Stimulated activated CD4-positive, alpha-beta T cell treated with anti-CD3 and anti-CD28 coated beads, Interleukin-15, amount 100 ng/mL, for 1 hour (primary cell): ENCODE measurements at places on chromosomes 13 and 19.

DNA sequence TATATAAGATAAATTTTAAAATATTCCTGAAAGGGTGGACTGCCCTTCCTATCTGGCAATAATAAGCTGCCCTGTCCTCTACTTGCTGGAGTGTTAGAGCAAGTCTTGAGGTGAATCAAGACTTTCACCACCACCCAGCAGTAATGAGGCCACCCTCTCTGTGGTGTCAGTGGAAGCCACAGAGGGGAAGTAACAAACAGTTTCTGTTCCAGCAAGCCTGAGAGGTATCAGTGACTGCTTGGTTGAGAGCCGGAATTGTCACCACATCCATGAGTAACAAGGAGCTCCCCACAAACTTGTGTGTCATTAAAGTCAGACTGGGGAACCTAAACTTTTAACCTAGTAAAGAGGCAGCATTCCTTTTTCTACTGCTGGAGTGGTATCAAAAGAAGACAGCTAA lies 532.7 kb upstream of the SPRY2 start:
- no peak for DNase-seq

GRCh38 chr19:8611391-8611876 lies 919 bp upstream of the ADAMTS10 start:
- DNase-seq = no peak

DNA sequence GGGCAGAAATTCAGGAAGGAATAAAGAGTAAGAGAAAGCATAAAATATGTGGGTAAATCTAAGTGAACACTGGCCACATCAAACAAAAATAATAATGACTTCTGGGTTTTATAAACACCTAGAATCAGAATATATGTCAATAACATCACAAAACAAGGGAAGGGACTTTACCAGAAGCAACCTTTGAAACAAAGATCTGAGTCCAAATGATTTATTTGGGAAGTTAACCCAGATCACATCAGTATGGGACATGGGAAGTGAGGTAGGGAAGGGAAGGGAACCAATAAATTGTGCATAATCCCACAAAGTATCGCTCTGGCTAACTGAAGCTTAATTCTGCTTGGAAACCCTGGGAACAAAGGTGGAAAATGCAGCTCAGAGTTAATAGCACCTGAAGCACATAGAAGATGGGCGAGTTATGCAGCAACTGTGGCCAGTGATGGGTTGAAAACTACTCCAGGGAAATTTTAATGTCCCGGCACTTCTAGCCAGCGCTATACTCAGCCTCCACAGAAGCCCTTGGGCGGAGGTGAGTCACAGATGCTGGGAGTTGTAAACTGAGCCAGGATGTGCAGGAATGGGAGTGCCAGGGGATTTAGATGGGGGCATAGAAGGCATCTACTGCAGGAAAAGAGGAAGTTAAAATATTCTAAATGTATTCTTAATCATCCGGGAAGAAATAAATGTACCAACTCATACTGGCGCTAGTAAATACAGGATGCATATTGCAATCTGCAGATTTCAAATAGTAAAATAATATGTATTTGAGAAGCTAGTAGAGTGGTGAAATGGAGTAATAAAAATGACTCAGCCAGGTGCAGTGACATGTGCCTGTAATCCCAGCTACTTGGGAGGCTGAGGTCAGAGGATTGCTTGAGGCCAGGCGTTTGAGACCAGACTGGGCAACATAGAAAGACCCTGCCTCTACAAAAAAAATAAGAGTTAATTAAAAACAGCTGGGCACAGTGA lies 34.2 kb upstream of the CEBPG start:
- no peak for DNase-seq

GRCh38 chr13:23609414-23609760 lies 39.2 kb downstream of the TNFRSF19 start:
- DNase-seq = no peak

GRCh38 chr19:18684642-18684993 lies 1.1 kb downstream of the CRTC1 start:
- DNase-seq = no peak

GRCh38 chr19:15869109-15869555 lies 28.7 kb downstream of the CYP4F2 start:
- DNase-seq = peak; percentile 15

GRCh38 chr13:29270271-29270985 lies 325.1 kb downstream of the SLC7A1 start:
- no peak for DNase-seq

DNA sequence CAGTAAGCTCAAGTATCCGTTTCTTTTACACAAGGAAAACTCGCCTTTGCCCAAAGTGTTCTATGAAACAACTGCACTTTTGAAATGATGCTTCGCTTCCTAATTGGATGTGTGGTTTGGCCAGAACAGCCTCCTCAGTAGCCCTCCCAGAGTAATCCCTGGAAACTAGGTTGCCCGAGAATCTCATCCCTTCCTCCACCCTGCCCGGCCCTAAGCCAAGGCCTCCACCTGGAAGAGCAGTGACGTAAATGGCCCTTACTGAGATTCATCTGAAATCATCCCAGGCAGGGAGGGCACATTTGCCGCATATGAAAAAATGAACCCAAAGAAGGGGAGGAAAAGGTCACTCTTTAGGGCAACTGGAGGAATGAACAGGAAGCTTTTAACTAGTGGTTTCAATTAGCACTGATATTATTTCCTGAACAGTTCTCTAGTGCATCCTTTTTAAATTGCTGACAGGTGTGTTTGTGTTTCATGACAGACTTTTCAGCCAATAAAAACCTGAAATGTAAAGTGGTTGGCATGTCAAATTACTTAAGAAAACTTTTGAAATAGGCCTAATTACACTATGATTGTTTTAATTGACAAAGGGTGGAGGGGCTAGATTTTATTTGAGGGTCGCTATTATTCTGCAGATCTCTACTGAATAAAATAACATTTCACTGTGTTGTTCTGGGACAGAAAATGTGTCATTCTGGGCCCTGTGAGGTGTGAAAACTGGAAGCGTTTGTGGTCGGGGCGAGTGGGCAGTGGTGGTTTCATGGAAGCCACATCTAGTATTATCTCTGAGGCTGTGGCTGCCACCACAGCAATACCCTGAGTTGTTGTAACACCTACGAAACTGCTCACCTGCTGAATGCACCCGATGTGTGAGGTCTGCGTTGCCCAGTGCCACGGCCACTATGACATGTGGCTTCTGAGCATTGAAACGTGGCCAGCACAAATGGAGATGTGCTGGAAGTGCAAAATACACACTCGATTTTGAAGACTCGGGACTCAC lies 112.1 kb downstream of the ZIC5 start:
- DNase-seq = peak; percentile 12

DNA sequence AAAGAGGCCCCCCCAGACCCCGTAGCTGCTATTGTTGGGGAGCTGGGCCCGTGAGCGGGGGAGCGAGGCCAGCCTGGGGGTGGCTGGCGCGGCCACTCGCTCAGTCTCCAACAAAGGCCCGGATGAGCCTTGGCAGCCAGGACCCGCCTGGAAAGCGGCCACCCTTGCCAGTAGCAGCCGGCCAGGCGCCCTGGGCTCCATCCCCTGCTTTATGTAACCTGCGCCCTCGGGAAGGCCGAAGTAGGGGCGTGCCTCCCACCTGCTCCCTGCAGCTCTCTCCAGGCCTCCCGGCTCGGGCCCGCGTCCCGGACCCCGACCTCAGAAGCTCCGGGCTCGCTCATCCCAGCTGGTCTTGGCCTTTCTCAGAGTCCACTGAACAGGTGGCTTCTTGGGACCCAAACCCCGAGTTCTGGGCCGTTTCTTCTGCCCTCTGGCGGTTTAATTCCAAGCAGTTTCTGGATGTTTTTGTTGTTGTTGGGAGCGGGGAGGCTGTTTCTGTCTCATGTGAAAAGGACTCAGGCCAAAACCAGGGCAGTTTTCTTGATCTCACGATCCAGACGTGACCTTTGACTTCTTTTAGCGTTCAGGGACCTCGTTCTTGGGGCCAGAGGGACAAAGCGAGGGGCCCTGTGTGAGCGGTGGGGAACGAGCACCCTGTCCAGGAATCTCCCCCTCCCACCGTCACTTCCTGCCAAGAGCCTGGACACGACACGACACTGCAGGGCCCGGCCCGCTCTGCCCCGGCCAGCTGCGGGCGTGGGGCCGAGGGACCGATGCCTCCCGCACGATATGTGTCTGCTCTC lies 1.2 kb downstream of the CDC34 start:
- DNase-seq = no peak

GRCh38 chr13:55816976-55817601 lies 1323.6 kb upstream of the PRR20A start:
- DNase-seq = no peak

- no peak for DNase-seq
Observed at GRCh38 chr19:58037927-58038687, 4.3 kb downstream of the ZSCAN1 start.

DNA sequence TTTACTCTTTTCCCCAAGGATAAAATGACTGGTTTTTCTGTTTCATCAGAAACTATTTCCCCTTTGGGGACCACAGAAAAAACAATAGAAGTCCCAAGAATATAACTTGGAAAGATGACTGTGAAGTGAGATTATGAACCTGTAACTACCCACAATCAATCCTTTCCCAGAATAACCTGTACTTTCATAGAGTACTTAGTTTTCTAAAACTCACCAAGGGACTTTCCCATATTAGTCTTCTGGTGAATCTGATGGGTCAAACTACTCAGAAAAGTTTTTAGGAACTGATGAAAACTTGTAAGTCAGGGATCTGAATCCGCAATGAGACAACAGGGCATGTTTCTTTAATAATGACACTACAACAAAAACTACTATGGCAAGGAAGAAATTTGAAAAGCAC lies 62.6 kb downstream of the STK24 start:
- DNase-seq = no peak

- no peak for DNase-seq
Observed at GRCh38 chr19:42284591-42285341, 15.7 kb downstream of the CIC start.

DNA sequence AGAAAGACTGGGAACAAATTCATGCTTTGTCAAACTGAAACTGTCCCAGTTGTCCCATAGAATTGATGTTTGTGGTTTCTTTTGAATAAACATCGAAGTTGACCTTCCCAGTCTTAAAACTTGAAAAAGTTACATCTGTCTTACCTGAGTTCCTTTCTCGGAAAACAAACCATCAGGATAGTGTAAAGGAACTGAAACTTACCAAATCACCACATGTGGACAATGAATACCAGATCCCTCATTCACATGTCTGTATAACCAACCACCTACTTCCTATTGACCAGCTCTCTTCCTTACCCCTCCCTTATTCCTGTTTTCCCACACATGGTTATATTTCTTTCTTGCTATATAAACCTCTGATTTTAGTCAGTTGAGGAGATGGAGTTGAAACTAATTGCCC lies 791.7 kb upstream of the PCDH20 start:
- no peak for DNase-seq

DNA sequence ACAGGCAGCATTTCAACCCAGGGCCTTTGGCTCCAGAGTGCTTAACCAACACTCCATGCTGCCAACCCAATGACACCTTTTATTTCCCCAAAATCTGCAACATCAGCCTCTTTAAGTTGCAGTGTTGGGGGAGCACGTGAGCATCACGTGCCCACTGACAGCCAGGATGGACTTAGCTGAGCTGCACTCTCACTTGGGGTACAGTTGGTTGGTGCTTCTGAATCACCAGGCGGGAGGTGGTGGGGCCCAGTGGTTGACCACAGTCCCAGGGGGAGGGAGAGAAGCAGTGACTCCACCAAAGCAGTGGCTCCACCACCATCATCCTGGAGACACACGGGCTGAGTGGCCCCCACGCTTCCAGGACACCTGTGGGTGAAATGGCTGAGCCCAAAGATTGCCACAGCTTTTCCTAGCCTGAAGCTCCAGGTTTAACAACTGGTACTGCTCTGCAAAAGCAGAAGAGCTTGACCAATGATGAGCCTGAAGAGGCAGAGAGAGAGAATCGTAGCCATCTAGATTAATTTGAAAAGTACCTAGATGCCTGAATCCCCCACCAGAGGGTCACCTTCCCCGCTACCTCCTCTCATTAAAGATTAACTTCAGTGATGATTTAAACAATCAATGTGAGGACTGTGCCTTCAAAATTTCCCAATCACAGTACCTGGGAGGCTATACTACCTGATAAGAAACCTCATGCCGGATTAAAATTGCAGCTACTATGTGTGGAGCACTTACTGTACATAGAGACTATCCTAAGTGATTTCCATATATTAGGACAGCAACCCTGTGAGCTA lies 193.8 kb downstream of the FOXO1 start:
- DNase-seq = no peak

DNA sequence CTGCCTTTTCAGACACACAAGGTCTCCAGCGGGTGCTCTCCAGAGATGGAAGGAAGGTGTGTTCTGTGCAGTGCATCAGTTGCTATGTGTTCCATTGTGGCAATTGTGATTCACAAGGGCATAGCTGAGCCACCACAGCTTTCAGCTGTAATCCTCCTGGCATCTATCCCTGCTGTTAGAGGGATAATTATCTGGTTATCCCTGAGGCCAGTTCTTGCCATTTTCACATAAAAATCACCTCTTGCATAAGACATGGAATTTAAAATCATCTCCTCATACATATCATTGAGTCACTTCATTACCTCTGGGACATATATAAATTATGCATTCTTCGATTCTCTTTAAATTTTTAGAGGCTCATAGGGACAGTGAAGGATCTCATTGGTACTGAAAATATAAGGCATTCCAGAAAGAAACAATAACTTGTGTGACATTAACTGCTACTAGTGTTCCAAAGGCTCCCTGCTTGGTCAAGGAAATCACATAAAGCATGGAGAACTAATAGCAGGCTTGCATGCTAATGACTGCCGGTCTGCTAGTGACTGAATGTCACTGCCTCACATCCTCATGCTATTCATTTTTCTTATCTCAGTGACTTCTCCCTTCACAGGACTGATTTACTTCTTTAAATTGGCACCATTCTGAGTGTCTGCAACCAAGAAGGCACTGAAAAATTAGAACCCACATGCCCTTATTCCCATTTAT lies 214.0 kb downstream of the ENOX1 start:
- no peak for DNase-seq

DNA sequence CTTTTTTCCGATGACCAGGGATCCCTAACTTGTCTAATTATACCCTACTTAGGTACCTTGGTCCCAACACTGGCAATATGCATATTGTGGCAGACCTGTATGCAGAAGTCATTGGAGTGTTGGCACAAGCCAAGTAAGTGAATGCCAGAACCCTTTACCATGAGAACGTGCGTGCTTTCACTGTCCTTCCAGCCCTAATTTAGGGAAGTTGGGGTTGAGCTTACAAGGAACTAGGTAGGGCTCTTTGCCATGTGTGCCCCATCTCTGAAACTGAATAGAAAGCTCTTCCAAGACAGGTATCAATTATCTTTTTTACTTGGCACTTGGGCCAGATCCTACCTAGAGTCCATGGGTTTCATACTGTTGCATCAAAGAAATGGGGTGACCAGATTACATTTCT lies 93.2 kb downstream of the FRY start:
- no peak for DNase-seq

GRCh38 chr13:102854675-102855074 lies 8.8 kb downstream of the ERCC5 start:
- no peak for DNase-seq

DNA sequence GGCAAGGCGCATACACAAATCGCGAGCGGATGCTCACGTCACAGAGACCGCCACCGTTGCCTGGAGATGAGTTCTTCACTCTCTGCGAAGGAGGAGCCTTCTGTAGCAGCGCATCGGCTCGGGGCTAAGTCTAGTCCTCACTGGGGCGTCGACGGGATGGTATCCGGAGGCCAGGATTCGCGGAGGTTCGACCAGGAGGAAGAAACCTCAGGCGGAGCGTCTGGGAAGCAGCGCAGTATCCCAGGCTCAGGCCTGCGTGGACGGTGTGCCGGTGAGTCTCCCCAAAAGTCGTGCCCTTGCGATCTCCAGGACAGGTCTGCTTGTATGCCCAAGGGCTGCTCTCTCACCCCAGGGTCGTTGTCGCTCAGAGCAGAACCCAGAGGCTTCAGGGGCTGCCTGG lies 40.4 kb downstream of the ZNF146 start:
- DNase-seq = no peak
